ENCODE measurements at places on chromosomes 16 and 17. TPM values are rescaled to one million over a fixed set of nuclear protein-coding genes. Genes with fewer than 3 reads are reported as not detected.
A peak's percentile ranks its signal among the peaks of the same experiment; 100 is the strongest.

Gene IL17C
- polyA plus RNA-seq, result not detected

Gene NHLRC4
- polyA plus RNA-seq, result 0.84 TPM

Gene FOXF1
- 0.84 TPM for polyA plus RNA-seq

Gene ZNF785
- polyA plus RNA-seq, result 4.3 TPM

GRCh38 chr16:1828645-1829410, 1.8 kb downstream of the FAHD1 start:
- no peak for DNase-seq

GRCh38 chr17:27485125-27485524, 28.9 kb downstream of the KSR1 start:
- DNase-seq, result peak; percentile 43

DNA sequence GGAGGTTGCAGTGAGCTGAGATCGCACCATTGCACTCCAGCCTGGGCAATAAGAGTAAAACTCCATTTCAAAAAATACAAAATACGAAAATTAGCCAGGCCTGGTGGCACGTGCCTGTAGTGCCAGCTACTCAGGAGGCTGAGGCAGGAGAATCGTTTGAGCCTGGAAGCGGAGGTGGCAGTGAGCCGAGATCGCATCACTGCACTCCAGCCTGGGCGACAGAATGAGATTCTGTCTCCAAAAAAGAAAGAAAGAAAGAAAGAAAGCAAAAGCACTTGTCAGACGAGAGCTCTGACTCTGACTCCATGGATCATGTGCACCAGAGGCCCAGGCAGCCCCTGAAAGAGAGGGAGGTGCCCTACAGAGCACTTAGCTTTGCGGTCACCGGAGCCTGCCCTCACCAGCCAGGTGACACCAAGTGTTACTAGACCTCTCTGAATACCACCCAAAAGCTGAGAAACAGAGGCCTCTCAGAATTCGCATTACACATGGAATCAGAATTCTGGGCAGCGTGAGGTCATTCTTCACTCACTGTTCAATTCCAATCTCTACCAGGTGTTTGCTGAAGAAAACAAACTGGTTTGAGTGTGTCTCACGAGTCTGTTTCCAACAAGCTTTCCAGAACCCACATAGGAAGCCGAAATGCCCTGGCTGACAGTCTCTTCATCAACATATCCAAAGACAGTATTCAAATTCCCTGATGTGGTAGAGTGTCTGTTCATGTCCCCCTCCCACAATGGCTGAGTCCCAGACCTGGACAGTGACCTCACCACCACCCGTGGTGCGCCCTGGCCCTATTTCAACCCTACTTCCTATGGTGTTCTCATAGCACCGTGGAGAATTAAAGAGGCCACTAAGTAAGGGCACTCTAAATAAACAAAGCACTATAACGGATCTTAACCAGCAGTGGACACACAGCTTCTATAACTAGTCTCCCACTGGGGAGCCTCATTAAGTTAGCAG, 1.5 kb downstream of the FLCN start:
- no peak for DNase-seq

- DNase-seq, result no peak
These were observed 21.5 kb upstream of the SPN start for GRCh38 chr16:29641561-29641960.

GRCh38 chr16:50555269-50555875, 7.2 kb downstream of the NKD1 start:
- no peak for DNase-seq

DNA sequence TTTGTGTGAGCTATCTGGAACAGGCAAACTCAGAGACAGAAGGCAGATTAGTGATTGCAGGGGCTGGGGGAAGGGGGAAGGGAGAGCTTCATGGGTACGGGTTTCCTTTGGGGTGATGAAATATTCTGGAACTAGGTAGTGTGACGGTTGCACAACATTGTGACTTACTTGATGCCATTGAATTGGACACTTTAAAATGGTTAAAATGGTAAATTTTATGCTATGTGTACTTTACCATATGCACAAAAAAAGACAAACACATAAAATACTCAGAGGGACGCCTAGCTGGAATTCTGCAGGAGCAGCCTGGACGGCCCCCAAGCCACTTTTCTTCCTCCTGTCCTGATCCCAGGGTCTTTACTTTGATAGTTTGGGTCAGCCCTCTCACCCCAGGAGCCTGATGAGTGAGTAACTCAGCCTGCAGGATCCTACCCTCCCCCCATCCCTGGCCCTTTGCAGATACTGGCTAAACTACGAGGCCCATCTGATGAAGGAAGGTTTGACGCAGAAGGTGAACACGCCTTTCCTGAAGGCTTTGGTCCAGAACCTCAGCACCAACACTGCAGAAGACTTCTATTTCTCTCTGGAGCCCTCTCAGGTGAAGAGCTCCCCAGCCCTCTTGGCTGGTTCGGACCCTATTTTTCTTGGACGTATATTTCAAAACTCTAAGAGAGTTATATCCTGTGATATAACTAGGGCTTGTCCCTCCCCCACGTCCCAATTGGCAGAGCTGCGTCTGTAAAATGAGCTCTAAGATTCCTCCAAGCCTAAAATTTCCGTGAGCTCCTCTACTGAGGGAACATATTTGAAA, 7.8 kb downstream of the ADGRG3 start:
- DNase-seq, result no peak

DNA sequence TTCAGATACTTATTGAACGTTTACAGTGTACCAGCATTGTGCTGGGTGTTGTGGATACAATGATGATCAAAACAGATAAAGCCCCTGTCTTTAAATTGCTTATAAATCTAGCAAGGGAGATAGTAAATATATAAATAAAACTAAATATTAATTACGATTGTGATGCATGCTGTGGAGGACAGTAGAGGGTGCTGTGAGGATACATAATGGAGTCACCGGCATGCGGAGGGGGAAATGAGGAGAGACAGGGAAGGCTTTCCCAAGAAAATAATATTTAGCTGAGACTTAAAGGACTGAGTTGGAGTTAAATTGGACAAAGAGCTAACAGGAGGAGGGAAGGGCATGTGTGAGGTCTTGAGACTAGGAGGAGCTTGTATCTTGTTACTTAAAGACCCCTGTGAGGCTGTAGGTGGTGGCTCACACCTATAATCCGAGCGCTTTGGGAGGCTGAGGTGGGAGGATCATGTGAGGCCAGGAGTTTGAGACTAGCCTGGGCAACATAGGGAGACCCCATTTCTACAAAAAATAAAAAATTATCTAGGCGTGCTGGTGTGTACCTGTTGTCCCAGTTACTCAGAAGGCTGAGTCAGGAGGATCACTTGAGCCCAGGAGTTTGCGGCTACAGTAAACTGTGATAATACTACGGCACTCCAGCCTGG, 2.4 kb downstream of the DHRS7B start:
- no peak for DNase-seq

- no peak for DNase-seq
These were observed 41.7 kb upstream of the NKD1 start for GRCh38 chr16:50506543-50506937.

DNA sequence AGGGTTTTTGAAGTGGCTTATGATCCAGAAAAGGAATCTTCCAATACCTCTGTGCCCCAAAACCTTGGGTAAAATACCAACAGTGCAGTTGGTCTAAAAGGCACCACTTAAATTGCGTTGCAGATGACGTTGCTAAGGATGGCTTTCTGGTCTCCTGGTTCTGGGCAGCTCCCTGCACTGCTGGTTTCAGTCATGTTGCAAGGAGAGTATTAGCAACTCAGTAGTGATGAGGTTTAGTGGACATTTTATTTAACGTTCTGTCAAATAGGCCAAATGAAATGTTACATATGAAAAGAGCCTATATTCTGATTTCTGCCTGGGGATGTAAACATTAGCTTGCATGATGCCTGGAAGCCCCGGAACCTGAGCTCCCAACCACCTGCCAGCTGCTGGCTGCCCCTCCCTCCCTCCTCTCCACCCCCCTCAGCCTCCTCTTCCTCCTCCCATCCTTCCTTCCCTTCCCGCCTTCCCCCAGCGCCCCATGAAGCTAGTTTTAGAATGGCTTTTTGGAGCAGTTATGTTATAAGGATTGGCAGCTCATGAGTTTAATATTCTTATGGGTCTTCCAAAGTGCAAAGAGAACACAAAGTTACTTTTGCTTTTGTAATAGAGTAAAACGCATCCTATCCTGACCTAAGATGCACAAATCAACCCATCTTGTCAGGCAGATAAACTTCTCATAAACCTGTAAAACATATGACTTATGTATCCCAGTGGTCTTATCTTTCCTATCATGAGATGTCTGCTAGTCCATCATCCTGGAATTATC, 20.7 kb downstream of the CD7 start:
- DNase-seq, result no peak

- DNase-seq, result no peak
These were observed 84.2 kb downstream of the MAP2K4 start for GRCh38 chr17:12104831-12105230.

DNA sequence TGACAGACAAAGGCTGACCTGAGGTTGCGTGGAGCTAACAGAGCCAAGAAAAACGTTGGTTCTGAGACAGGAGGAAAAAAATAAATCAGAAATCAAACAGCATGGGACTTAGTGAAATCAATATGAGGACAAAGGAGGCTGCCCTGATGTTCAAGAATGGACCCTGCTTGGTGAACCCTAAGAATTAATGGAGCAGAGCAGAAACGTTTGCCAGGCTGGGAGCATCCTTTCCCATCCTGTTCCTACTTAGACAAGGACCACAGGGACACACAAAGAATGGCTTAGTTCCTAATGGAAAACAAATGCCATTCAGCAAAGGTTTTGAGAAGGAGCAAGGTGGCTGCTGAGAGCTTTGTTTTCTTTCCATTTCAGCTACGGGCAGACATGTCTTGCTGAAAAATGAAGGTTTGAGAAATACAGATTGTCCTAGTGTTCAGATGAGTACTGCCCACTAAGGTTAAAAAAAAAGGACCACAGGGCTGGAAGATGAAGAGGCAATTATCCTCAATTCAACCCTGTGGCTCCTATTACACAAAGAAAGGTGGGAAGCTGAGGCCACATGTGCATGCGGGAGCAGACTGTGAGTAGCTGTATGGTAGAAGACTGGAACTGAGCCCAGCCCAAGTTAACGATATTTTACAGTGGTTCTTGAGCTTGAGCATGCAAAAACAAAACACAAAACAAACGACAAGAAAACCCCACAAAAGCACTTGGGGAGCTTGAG, 230.1 kb downstream of the SLC39A11 start:
- DNase-seq, result no peak

GRCh38 chr17:48368352-48368908, 61.6 kb downstream of the SKAP1 start:
- DNase-seq, result no peak

DNA sequence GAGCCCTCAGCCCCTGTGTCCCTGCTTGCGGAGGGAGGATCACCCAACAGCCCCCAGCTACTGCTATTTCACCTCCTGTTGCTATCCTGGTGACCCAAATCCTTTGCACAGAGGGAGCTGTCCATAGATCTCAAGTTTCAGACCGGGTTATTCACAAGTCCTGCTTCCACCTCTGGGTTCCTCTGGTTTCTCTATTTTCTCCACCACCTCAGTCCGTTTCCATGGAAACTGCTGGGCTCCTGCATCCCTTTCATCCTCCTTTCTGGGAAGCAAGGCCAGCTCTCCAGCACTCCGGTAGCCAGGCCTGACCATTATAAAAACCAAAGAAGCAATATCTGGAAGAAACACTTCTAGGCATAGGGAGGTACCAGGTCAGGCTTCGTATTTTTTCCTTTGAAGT, 4.8 kb upstream of the CALB2 start:
- no peak for DNase-seq

DNA sequence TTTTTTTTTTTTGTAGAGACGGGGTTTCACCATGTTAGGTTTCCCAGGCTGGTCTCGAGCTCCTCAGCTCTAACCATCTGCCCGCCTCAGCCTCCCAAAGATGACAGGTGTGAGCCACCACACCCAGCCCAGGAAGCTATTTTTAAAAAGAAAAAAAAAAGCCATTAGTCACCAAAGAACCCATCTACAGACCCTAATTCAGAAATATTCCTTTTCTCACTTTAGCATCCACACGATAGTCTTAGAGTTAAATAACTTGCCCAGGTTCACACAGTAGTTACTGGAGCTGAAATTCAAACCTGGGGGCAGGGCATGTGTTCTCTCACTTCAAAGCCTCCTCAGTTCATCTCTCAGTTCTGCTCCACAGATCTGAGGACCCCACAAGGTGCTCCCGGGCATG, 70.3 kb upstream of the NOL11 start:
- no peak for DNase-seq

DNA sequence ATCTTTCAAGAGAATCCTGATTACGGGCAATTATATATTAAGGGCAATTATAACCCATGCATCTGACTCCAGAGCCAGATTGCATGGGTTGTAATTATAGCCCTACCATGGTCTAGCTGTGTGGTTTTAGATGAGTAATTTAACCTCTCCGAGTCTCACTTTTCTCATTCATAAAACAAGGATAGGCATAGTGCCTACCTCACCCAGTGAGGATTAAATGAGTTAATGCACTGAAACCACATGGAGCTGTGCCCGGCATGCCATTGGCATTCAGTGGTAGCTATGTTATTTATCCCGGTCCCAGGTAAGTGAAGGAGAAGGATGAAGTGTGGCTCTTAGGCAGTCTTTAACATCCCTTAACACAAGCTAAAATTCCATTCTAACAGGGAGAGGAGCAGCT, 6.3 kb downstream of the SNX20 start:
- DNase-seq, result no peak

DNA sequence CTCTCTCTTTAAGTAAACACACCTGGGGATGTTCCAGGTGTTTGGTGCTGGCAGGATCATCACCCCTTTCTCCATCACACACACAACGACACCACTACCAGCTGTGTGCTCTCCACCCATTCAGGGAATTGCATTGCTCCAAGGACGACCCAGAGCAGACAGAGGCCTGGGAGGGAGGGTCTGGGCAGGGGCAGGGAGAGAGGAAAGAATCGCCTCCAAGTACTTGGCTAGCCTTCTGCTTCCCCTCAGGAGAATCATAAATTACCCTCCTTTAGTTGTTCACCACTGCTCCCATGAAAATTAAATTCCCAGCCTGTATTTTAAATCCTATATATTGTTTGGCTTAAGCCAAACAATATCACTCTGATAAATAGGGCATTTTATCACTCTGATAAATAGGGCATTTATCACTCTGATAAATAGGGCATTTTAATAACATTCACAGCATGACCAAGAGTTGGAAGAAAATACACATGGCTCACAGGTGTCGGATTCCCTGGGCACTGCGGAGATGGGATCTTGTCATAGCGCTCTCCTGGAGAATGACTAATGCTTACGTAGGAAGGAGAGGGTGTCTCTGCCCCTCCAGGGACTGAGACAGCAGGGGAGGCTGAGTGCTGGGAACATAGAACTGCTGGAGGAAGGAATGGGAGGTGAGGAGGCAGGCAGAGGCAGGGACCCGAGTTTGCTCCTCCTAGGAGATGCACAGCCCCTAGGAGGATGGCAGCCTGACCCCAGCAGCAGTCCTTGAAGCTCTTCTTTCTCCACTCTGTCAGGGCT, 673.6 kb downstream of the HS3ST4 start:
- no peak for DNase-seq

GRCh38 chr17:32281011-32281451, 15.4 kb downstream of the RHBDL3 start:
- DNase-seq, result peak; percentile 83

- DNase-seq, result no peak
These were observed 14.4 kb upstream of the EEF2K start for GRCh38 chr16:22191532-22192260.

GRCh38 chr17:76676629-76677028, 33.1 kb upstream of the ST6GALNAC1 start:
- no peak for DNase-seq
